ENCODE measurements at places on chromosomes 16 and 17.

DNA sequence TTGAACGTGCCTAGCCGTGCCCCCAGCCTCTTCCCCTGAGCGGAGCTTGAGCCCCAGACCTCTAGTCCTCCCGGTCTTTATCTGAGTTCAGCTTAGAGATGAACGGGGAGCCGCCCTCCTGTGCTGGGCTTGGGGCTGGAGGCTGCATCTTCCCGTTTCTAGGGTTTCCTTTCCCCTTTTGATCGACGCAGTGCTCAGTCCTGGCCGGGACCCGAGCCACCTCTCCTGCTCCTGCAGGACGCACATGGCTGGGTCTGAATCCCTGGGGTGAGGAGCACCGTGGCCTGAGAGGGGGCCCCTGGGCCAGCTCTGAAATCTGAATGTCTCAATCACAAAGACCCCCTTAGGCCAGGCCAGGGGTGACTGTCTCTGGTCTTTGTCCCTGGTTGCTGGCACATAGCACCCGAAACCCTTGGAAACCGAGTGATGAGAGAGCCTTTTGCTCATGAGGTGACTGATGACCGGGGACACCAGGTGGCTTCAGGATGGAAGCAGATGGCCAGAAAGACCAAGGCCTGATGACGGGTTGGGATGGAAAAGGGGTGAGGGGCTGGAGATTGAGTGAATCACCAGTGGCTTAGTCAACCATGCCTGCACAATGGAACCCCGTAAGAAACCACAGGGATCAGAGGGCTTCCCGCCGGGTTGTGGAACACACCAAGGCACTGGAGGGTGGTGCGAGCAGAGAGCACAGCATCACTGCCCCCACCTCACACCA is 724 bp downstream of the GAA start:
- DNase-seq: peak; percentile 14

DNA sequence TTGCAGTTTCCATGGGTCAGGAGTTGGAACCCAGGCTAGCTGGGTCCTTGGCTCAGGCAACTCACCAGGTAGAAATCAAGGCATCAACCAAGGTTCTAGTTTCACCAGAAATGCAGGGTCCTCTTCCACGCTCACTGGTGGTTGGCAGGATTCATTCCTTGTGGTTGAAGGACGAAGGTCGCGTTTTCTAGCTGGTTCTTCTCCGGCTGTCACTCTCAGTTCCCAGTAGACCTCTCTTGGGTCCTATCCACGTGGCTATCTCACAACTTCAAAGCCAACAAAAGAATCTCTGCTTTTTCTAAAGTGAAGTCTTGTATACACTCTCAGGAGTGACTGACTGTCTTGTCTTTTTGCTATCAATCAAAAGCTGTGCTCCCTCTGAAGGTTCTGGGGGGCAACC is 146.3 kb upstream of the NOL11 start:
- no peak for DNase-seq

DNA sequence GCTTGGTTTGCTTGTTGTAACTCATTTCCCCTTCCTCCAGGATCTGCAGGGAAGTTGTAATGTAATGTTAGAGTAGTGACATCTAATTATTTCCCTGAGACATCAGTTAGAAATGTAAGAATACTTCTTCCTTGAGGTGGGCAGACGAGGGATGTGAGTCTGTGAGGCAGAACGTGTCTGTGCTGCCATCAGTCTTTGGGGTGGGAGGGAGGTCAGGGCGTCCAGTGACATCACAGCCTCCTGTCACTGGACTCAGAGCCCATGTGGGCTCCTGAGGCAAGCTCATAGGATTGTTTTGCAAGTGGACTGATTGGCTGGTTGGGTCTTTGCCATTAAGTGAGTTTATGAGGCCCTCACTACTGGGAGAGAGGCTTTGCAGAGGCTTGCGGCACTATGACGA is 188.8 kb downstream of the CCDC182 start:
- no peak for DNase-seq

DNA sequence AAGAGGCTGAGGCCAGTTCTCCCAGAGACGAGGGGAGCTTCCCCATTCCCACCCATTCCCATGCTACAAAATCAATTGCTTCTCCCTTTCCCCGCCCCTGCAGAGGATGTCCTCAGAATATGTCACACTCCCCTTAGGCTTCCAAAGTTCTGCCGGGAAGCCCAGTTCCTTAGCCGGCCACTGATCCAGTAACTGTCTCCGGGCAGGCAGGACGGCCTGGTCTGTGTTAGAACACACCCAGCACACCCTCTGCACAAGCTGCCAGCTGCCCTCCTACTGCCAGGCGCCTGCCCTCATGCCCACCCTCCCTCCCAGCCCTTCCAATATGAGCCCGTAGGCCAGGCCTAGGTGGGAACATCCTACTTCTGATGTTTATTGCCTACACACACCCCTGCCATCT is 31.1 kb downstream of the SGSM2 start:
- DNase-seq: no peak

- DNase-seq: no peak
Observed at GRCh38 chr17:35799942-35800341, 4.5 kb upstream of the MMP28 start.

GRCh38 chr17:69402052-69402451 is 12.4 kb upstream of the MAP2K6 start:
- DNase-seq: no peak

DNA sequence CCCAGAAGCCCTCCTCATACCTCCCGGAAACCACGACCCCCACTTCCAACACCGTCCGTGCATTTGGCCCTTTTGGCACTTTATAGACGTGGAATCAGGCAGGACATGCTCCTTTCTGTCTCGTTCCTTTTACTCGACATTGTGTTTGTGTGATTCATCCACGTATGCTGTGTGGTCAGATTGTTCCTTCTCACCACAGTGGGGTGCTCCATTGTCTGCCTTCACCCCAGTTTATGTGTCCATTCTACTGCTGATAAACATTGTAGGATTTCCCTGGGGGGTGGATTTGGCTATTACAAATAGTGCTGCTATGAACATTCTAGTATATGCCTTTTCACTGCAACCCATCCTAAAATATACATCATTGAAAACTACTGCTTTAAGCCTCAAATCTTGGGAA is 28.9 kb upstream of the RPH3AL start:
- no peak for DNase-seq

DNA sequence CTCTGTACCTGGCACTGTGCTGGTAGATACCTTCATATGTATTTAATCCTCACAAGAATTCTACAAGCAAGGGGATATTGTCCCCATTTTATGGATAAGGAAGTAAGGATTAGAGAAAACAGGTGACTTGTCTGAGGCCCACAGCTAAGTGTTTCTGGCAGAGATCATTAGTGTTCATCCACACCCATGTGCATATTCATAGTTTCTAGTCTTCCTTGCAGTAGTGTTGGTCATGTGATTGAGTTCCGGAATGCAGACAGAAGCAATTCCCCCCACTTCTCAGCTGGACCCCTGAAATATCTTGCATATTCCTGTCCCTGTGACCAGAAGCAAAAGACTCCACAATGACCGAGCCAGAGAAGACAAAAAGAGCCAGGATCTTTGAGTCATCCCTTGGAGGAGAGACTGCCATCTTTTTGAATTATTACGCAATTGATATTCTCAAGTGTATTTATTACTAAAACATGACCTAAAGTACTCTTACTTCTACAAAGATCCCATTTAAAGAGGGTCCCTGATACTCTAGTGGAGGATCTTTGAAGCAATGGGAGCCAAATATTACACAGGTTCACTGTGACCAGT is 43.4 kb downstream of the SOX9 start:
- DNase-seq: no peak

GRCh38 chr17:49822829-49823228 is 25.0 kb downstream of the TAC4 start:
- no peak for DNase-seq

- DNase-seq: no peak
Observed at GRCh38 chr16:47311738-47312505, 148.9 kb downstream of the ITFG1 start.

GRCh38 chr17:15092762-15093161 is 172.4 kb downstream of the PMP22 start:
- DNase-seq: no peak

DNA sequence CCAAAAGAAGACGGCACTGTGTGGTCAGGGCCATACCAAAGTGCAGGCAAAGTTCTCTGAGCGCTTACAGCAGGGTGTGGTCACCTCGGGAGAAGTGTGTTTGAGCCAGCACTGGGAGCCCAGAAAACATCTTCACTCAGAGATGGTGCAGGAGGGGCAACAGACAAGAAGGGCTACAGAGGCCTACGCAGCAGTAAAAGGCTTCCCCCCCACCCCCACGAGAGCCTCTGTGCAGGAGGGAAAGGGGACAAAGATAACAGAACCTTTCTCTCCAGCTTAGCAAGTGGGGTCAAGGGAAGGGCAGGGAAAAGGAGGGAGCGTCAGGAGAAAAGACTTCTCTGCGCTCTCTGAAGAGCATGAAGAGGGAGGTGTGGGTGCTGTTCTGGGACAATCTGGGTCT is 2.8 kb downstream of the VAT1 start:
- DNase-seq: no peak

Measured in activated naive CD4-positive, alpha-beta T cell treated with Interleukin-2 at 50 U/mL for 16 hours (primary cell).